Stimulated activated CD4-positive, alpha-beta T cell treated with anti-CD3 and anti-CD28 coated beads, Interleukin-4, amount 100 ng/mL, for 24 hours (primary cell): ENCODE measurements at places on chromosomes 12 and 14.

DNA sequence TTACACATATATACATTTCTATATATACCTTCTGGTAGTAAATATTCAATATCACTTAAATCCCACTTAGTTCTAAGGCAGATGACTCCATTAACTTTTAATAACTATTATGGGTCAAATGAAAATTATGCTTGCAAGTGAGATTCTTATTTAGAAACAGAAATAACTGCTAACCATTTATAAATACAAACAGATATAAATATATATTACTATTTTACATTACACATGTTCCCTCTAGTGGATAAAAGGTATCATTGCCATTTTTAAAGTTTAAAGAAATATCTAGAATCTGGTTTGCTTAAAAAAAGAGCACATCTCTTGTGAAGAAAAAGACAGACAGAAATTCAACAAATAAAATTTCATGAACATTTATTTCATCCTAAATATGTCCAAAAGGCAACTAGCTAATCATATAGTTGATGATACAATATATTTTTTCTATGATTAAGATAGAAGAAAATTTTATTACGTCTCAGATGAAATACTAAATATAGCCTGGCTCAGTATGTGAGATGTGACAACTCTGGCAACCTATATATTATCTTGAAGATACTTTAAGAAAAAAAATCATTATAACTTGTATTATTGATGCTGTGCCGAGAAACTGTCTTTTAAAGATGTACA lies 11.7 kb upstream of the RAD51AP1 start:
- no peak for DNase-seq

DNA sequence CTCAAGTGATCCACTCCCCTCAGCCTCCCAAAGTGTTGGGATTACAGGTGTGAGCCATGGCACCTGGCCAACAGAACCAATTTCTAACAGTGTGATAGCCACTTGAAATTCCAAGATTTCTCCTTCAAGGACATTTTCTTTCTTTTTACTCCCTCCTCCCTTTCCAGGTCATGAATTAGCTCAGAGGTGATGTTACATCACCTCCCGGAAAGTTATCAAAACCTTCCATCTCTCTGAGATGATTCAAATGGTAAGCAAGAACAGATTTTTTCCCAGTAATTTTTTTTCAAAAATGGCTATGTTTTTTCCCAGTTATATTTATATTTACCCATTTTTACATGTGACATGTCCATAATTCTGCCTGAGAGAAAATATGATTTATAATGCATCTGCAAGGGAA lies 15.6 kb upstream of the SMAGP start:
- DNase-seq, result no peak

DNA sequence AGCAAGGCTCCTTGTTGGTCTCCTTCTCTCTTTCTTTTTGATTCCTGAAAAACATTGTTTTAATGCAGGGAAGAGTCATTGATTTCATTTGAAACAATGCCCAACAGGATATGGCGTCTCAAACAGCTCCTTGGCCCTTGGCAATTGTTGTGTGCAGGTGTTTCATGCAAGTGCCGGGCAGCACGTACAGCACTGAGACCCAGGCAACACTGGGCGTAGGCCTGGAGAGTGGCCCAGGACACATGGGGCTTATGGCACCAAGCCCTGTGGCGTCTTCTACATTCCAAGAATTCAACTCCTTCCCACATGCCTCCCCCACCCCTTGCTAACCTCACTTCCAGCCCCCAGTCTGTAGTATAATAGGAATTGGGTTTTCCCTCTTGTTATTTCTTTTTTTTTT lies 230.4 kb downstream of the SPTSSA start:
- no peak for DNase-seq

- no peak for DNase-seq
Measured at GRCh38 chr14:71021347-71022011, 114.2 kb downstream of the PCNX1 start.

DNA sequence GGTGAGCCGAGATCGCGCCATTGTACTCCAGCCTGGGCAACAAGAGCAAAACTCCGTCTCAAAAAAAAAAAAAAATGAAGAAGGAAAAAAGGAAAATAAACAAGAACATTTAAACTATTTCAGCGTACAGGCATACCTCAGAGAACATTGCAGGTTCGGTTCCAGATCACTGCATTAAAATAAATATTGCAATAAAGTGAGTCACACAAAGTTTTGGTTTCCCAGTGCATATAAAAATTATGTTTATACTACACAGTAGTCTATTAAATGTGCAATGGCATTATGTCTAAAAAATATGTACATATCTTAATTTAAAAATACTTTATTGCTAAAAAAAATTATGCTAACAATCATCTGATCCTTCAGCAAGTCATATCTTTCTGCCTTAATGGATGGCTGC lies 53.5 kb upstream of the PLEKHG6 start:
- DNase-seq, result no peak

DNA sequence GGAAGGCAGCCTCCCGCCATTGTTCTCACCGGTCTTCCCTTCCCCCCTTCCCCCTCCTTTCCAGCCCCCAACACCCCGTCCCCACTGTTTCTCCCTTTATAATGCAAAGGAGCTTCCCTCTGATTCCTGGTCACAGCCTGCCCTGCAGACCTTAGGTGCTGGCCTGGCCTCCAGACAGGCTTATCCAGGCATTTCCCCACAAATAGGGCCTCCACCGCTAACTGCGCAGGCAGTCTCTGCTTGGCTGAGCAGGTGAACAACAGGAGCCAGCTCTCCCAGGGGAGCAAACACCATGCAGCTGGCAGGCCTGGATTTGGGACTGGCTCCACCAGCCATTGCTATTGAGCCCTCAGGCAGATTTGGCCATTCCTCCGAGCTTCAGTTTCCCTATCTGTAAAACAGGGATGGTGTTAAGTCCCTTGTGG lies 46.0 kb downstream of the SMIM41 start:
- DNase-seq, result no peak

DNA sequence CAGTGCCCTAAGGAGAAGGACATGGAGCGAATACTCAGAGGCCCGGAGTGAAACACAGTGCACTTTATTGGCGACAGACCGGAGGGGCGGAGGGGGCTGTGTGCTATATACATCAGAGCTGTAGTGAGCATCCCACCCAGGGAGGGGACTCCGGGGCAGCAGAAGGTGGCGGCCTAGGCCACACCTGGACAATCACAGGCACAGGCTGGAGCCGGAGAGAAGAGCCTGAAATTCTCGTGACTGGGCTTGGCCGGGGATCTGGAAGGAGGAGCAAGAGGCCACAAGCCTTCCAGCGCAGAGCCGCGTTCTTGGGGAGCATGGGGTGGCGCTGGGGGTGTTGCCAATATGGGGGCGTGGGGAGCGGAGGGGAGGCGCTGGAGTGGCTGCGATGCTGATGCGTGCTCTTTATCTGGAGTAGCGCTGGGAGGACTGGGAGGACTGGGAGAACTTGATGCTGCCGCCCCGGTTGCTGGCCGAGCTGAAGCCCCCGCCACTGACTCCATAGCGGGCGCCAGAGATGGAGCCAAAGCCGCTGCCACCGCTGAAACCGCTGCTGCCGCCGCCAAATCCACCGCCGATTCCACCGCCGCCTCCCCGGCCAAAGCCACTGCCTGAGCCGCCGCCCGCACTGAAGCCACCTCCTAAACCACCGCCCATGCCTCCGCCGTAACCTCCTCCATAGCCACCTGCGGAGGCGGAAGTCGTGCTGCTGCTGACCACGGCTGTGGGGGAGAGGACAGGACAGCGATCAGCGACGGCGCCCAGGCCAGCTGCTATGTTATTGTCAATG lies 6.1 kb downstream of the KRT3 start:
- no peak for DNase-seq

DNA sequence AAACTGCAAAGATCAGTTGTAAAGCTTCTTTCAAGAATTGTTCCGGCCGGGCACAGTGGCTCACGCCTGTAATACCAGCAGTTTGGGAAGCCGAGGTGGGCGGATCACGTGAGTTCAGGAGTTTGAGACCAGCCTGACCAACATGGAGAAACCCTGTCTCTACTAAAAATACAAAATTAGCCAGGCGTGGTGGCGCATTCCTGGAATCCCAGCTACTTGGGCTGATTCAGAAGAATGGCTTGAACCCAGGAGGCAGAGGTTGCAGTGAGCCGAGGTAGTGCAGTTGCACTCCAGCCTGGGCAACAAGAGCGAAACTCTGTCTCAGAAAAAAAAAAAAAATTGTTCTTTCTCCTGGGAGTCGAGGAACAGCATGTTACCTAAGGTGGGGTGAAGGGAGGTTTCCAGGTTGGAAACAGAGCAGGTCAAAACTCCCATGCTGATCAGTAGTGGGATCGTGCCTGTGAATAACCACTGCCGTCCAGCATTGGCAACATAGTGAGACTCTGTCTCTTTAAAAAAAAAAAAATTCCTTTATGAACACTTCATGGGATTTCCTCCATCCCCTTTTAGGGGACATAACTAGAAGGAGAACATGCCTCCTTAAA lies 13.9 kb downstream of the FBXO34 start:
- no peak for DNase-seq

DNA sequence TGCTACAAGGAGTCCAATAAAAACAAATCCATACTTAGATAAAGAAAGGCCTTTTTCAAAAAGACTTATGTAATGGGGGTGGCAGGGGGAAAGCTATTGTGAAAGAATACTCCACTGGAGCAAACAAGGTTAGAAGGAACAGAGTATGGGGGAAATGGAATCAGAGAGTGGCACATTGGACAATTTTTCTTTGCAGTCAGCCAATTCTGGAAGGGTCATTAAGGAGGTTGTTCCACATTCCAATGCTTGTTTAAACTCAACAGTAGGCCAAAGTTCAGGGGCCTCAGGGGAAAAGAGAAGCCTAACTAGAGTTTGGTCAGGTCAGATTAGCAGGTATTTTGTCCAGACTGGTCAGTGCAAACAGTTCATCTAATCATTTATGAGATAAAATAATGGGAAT lies 105.2 kb upstream of the RESF1 start:
- no peak for DNase-seq

- DNase-seq, result no peak
Measured at GRCh38 chr12:32917094-32917611, 20.6 kb upstream of the PKP2 start.

DNA sequence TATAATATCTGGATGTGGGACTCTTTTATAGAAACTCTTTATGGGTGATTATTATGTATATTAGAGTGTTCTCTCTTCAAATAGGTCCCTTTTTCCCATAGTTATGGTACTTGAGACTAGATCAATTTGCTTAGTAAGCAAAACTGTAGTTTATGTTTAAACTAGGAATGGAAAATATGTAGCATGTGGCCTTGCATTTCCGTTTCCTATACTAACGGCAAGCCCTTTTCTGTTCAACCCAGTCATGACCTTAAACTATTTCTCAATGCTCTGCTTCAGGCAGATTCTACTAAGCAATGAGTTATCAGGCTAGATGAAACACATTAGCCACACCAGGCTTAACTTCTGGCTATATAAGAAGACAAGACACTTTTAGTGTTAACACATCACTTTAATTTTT lies 84.6 kb downstream of the OTOGL start:
- no peak for DNase-seq

DNA sequence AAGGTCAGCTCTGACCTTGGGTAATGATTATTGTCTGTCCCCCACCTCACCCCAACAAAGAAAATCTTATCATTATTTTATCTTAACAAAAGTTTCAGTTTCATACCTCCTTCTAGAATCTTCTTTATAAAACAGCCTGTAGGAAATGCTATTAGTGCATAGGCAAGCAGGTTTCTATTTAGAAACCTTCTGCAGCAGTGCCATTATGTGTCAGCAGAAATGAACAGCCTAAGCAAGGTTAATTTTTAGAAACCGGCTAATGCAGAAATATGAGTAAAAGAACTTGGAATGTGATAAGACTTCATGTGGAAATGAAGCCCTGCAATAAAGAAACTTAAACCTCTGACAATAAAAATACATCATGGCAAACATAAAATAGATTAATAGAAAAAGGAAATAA lies 814.4 kb downstream of the FSCB start:
- DNase-seq, result no peak

DNA sequence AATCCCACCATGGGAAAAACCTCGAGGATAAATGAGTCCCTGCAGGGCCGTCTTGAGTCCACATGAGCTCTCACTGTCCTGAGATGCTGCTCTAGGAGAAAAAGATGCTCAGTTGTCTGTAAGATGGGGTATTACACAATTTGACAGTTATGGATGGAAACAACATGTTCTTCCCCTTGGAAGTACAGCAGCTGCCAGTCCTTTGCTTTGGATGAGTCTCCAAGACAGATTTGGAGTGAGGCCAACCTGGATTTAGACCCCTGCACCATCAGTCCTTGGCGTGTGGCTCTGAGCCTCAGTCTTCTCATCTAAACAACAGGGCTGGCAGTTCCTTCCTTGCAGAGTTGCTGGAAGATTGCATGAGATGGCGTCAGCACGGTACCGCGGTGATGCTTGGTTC lies 309.1 kb upstream of the FKBP4 start:
- no peak for DNase-seq

- DNase-seq, result no peak
Measured at GRCh38 chr14:64326502-64326901, 32.3 kb upstream of the ESR2 start.

- DNase-seq, result no peak
Measured at GRCh38 chr12:62732861-62733427, 202.0 kb downstream of the PPM1H start.

DNA sequence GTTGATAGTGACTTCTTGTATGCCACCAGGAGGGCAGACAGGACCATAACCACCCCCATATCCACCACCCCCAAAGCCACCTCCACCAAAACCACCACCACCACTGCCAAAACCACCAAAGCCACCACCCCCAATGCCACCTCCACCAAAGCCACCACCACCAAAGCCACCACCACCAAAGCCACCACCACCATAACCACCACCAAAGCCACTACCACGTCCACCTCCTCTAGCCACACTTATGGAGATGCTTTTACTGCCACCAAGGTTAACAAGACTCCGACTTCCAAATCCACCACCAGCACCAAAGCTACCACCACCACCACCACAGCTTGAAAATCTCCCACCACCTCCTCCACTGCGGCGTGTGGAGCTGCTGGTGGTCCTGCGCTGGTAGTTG lies 332 bp downstream of the KRT1 start:
- no peak for DNase-seq

DNA sequence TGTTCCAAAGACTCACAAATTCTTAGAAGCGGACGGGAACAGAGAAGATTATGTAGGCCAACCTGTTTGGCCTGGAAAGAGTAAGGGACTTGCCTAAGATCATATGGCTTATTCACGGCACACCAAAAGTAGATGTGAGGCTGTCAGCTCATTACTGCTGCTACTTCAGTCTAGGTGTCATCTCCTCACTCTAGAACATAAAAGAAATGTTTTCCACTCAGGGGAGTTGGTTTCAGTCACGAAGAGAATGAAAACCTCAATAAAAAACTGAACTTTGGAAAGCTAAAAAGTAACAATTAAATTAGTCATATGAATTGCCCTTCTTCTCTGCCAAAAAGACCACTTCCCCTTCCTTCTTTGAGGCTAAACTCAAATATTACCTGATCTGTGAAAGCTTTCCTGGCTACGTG lies 658 bp upstream of the CEP128 start:
- DNase-seq, result no peak
